ENCODE measurements at places on chromosomes 4 and X.

GRCh38 chr4:164821711-164822110 lies 55.3 kb upstream of the APELA start:
- DNase-seq, result no peak

- no peak for DNase-seq
These were observed 63.3 kb upstream of the CCDC160 start for GRCh38 chrX:134173541-134174272.

DNA sequence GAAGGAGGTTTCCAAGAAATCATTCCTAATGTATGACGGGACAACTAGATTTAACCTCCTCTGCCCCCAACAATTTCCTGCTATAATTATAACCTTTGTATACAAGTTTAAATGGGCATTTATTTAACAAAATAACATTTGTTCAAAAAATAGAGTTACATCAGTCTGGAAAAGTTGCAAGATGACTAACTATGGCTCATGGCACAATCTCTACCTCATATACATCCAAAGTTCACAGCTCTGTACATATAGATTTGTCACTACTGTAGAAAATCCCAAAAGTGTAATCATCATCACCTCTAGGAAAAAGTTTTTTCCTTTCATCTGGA lies 3.8 kb upstream of the RPS6KA3 start:
- no peak for DNase-seq

DNA sequence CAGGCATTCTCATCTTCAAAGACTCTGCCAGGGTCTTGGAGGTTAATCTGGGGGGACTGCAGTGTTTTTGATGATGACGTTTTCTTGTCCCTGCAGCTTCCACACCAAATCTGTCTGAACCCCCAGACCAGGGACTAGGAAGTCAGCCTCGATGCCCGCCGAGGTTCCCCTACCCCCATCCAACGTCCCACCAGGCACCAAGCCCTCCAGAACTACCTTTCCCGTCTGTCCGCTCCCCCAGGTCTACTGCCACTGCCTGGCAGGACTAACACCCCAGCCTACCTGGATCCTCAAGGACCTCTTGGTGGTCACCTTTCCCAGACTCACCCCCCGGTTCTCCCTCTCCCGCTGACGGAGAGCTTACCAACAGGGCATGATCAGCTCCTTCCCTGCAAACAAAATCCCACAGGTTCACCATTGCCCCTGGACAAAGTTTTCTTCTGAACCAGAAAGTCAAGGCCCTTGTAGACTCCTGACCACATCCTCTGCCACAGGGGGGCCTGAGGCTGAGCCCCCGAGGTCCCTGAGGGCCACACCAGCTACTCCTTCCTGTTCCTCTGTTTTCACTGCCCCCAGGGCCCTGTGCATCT lies 40.9 kb downstream of the HMX1 start:
- DNase-seq, result no peak

Measured in HL-60 (cell line).